ENCODE measurements at places on chromosomes 11 and 22.

- no peak for DNase-seq
Observed at GRCh38 chr22:30008401-30008800, 71.9 kb upstream of the HORMAD2 start.

GRCh38 chr11:78666675-78667160 lies 92.1 kb upstream of the NARS2 start:
- no peak for DNase-seq

- DNase-seq, result no peak
Observed at GRCh38 chr11:59273373-59273841, 60.7 kb upstream of the MPEG1 start.

DNA sequence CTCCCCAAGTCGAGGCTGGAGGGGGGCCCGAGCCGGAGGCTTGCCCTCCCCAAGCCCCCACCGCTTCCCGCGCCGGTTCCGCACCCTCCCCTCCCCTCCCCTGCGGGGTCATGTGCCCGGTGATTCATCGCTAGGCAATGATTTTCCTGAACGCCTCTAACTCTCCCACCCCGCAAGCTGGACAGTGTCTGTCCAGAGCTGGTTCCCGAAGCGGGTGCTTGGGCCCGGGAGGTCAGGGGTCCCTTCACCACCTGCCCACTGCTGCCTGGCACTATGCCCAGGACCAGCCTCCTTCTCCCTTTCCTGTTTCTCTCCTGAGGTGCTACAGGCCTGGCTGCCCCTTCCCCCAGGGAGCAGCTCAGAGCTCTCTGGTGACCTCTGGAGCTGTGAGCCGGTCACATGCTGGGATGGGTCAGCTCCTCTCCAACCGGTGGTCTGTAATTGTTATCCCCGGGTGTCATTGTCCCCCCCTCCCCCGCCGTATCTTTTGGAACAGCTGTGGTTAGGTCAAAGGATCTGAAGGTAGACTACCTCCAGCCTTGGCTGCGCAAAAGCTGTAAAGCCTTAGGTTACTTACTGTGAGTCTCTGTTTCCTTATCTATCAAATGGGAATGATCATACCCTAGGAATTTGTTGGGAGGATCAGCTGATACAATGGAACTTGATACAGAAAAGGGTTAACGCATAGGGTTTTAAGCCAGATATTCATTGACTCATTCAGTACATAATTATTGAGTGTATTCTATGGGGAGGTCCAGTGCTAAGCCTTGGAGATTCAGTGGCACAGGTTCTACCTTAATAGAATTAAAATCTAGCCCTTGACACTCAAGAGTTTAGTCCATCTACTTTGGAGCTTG lies 753 bp downstream of the STX3 start:
- DNase-seq, result peak; percentile 3

DNA sequence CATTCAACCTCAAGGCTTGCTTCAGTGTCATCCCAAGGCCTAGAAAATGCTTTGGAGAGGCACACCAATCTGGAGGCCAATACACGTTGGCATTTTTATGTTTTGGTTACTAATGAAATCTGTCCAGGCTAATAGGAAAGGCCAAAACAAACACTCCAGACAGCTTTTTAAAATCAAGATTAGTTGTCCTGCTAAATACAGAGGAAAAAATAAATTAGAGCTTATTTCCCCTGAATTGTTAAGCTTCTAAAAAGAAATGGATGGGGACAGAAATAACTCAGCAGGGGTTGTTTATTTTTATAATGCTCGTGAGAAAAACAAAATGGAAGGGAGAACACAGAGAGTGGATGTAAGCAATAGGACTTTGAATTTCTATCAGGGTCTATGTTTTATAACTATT lies 438.5 kb upstream of the LRRC4C start:
- no peak for DNase-seq

- peak; percentile 3 for DNase-seq
Observed at GRCh38 chr22:23063539-23064380, 6.6 kb upstream of the GNAZ start.

GRCh38 chr22:44831885-44832284 lies 79.5 kb downstream of the ARHGAP8 start:
- no peak for DNase-seq

DNA sequence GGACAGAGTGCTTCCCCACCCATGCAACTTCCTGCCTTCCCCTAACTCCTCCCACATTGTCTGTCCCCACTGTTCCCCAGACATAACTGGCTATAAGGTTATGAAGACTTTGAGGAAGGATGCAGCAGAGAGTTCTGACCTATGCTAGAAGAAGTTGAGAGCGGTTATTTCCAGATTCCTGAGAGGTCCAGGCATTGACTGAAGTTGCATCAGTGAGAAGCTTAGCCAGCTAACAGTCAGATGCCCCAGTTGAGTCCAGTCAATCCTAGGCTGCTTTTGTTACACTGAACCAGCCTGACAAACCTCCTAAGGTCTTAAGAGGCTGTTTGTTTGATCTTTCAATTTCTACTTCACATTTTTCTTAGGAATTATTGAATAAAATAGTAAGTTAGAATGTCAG lies 937.9 kb upstream of the CCDC90B start:
- no peak for DNase-seq

- DNase-seq, result no peak
Observed at GRCh38 chr22:29641700-29642330, 38.4 kb downstream of the NF2 start.

- no peak for DNase-seq
Observed at GRCh38 chr11:17918049-17918605, 94.7 kb downstream of the SERGEF start.

DNA sequence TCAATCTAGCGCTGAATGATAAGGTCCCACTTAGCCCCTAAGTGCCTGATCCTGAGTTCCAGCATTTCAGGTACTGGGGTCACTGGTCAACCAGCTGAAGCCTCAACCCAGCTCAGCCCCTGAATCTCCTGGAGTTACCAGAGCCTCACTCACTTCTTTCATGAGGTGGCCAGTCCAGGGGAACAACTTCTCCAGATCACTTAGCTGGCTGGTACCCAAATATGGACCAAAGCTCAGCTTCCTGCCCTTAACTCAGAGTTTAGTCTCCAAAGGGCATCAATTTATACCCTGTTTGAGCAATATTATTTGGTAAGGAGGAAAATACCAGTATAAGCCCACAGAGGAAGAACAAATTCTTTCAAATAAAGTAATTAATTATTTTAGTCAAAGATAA lies 105.6 kb downstream of the SLC1A2 start:
- DNase-seq, result no peak

- DNase-seq, result peak; percentile 6
Observed at GRCh38 chr11:34052608-34053160, 1.2 kb downstream of the CAPRIN1 start.

DNA sequence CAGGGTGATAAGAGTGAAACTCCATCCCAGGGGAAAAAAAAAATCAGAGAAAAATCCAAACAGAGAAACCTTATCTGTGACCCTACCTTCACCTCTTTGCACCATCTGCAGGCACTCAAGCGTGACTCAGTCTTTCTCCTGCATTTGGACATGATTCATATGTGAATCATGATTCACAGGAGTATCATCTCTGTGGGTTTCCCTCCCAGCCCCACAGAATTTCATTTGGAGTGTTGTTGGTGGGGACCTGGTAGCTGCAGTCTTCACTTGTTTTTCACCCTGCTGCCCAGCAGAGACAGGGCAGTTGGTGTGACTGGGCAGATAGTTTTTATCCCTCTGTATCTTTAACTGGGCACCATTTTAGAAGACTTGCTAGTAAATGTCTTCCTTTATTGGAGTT lies 75.7 kb downstream of the DEPDC5 start:
- DNase-seq, result peak; percentile 78

GRCh38 chr22:41672780-41673509 lies 15.7 kb downstream of the SNU13 start:
- DNase-seq, result no peak

DNA sequence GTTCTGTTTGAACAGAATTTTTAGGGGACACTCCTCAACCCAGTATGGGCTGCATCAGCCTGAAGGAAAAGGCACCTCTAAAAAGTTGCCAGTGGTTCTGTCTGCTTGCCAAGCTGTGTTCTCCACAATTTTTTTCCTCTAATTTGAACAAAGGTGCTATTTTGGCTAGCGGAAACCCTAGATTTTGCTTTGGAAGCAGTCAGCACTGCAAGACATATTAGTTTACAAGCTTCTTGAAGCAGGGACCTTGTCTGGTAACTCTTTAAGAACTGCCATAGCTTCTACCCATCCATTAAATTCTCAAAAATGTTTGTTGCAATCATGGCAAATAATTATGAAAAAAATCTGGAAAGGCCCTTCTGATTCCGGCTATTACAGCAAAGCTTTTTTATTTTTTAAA lies 75.6 kb upstream of the HEPHL1 start:
- DNase-seq, result no peak

GRCh38 chr11:62553839-62554361 lies 7.3 kb upstream of the AHNAK start:
- DNase-seq, result no peak
